Posterior cingulate gyrus (tissue), 11 donors: ENCODE measurements at places on chromosomes 13 and 19.

- DNase-seq, result peak; percentile 49
Observed at GRCh38 chr19:35347171-35347929, at the start of gene FFAR1. Gene FFAR1, plus strand, starts transcription at chr19:35347902. Its CDS starts 3,650 bp downstream, at chr19:35351552.

DNA sequence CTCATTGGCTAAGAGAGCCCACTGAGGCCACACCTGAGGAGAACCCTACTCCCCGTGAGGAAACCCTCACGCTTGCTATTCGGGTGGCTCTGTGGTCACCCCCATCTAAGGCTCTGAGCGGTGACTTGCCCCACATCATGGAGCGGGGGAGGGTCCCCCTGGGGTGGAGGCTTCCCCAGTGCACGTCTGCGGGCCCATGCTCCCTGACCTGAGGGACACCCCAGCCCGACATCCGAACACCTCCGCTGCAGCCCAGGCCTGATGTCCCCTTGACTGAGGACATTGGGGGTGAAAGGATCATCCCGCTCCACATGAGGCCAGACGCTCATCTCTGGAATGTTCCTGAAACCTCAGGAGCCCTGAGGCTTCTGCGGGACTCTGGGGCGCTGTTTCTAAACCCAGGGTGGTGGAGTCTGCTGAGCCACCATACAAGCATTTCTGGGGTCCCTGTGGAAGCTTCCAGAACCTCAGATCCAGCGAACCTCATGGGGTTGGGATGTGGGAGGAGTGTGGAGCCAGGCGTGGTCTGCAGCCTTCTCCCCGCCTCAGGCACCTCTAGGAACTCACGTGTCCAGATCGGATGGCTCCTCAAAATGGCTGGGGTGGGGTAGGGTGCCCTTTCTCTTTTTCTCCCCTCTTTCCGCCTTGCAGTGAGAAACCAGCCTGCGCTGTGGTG, 19.9 kb downstream of the TMED1 start:
- no peak for DNase-seq

DNA sequence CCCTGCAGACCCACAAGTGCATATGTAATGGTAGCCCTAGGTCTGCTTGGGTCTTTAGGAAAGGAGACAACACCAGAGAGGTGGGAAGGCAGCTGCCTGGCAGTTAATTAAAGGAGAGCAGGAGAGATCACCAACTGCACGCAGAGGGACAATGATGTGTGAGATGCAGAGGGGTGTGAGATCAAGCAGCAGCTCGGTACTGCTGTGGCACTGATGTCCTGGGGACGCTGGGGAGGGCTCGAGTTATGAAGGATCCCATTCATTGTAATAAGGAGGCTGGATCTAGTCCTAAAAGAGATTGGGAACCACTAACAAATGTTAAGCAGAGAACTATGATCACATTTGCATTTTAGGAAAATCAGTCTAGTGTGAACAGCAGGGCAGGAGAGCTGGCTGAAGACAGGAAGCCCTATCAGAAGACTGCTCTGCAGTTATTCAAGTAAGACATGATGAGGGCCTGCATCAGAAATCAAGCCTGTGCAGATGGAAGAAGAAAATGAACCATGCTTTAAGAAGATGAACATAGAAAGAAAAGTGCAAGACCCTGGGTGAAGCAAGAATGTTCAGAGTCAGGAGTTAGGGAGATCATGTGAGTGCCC, 80.4 kb downstream of the DLEU7 start:
- DNase-seq, result peak; percentile 19

DNA sequence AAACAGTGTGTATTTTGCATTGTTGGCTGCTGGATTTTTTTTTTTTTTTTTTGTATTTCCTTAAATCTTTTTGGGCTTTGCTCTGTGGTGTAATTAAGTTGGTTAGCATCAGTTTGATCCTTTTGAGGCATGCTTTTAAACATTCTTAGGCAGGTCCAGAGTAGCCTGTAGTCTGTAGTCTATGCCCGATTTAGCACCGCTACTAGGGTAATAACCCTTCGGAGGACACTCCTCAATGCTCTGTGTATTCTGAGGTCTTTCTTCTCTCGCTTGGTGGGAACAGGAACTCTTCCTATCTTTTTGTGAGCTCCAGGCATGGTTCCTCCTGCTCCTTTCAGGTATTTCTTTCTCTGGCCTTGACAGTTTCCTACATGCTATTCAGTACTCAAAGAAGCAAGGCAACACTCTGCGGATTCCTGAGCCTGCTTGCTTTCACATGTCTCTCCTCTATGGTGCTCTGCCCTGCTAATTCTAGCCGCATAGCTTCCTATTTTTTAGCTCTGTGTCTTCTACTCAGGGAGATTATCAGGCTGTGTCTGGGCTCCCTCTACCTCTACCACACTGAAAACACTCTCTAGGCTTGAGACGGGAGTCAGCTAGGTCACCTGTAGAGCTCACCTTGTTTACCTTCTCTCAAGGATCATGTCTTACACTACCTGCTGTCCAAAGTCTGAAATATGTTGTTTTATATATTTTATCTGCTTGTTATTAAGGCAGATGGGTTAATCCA, 195.1 kb downstream of the NDFIP2 start:
- DNase-seq, result no peak

GRCh38 chr13:80276371-80277289, 64.3 kb downstream of the SPRY2 start:
- DNase-seq, result no peak

- no peak for DNase-seq
Observed at GRCh38 chr13:40671956-40672764, 5.7 kb upstream of the FOXO1 start.

GRCh38 chr19:55489711-55490477, 1.7 kb downstream of the SSC5D start:
- DNase-seq, result no peak

GRCh38 chr13:35808846-35809245, 322.3 kb downstream of the DCLK1 start:
- DNase-seq, result no peak

DNA sequence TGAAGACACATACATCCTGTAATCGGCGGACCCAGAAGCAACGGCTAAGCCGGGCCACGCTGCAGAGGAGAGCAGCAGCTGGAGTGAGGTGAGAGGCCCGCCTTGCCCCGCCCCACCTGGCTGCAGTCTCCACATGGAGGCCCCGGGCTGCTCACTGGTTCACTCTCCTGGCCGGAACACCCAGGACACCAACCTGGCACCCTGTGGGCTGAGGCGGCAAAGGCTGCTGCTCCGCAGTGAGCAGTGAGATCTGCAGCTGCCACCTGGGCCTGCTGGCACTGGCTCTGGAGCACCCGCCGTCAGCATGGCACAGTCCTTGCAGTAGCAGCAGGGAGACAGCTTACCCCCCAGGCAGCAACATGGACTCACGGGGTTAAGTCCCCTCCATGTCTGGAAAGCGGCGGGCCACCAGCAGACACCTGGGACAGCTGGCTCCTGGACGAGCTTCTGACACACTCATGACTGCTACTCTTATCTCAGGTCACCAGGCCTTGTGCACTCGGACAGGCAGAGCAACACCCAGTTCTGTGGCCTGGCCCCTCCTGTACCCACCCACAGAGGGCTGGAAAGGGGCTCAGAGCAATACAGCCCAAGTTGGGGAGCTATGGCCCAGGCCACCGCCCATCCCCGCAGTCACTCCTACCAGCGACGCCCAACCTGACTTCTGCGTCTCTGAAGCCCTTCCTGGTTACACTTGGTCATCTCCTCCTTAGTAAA, 13.2 kb upstream of the KPTN start:
- DNase-seq, result peak; percentile 68

GRCh38 chr19:48401287-48401686, 7.8 kb downstream of the GRIN2D start:
- DNase-seq, result no peak

GRCh38 chr13:40490086-40490758, 176.2 kb downstream of the FOXO1 start:
- DNase-seq, result peak; percentile 49

- DNase-seq, result peak; percentile 82
Observed at GRCh38 chr13:32246468-32246867, 68.7 kb downstream of the ZAR1L start.

- DNase-seq, result no peak
Observed at GRCh38 chr19:57210381-57210780, 19.1 kb downstream of the ZNF264 start.

DNA sequence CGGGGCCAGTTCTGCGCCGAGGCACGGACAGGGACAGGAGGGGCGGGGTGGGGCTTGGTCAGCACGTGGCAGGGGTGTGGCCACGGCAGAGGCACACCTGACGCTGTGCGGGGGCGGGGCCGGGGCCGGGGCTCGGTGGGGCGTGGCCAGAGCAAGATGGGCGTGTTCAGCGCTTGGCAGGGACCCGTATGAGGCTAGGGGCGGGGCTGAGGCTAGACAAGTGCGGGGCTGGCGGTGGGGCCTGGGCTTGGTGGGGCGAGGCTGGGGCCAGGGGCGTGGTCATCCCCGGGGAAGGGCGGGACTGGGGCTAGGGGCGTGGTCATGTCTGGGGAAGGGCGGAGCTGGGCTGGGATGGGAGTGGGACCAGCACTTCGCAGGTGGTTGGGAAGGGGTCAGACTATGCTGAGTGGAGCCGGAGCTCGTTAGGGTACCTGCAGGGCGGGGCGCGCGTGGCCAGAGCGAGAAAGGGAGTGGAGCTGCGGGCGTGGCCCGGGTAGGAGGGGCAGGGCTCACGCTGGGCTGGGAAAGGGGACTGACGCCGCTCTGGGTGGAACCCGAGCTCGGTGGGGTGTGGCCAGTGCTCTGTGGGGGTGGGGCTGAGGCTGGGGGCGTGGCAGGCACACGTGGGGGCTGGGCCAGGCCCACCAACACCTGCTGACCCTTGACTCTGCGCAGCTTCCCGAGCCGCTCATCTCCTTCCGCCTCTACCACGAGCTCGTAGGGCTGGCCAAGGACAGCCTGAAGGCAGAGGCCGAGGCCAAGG, 12.8 kb downstream of the POLR2E start:
- no peak for DNase-seq

- no peak for DNase-seq
Observed at GRCh38 chr13:44158098-44158521, 215.5 kb upstream of the SERP2 start.

DNA sequence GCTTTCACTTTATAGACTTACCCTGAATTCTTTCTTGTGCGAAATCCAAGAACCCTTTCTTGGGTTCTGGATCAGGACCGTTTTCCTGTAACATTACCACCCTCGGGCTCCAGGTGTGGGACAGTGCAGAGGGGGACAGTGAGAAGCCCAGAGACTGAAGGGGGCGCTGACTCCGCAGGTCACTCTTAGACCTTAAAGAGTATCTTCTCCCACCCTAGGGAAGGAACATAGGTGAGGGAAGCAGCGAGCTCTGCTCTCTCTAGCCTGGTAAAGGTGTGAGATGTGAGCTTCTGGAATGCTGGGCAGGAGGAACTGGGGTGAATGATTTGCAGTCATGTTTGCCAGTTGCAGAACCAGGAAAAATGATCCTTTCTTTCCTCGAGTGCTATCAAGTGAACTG, 80.8 kb upstream of the ZNF507 start:
- DNase-seq, result no peak

DNA sequence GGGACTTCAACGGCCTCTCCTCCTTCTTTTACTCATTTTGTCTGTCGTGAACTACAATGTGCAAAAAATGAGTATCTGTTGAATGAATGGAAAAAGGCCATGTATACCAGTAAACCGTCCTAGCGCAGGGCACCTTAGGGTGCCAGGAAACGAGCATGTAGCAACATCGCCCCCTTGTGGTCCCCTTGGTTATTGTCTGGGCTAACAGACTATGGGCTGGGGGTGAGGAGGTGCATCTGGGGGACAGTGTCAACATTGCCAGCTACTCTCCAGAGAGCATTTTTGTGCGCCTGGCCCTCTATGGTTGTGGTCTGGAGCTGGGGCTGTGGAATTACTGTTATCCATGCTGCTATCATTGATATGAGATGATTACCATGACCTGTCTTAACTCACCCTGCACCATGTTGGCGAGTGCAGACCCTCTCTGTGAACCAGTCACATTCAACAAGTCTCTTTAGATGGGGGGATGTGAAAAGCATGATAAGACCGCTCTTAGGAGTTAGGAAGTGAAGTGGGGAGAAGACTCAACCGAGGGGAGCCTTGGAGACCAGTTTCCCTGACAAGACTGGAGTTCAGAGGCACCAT, 22.8 kb upstream of the SIGLEC11 start:
- peak; percentile 94 for DNase-seq

DNA sequence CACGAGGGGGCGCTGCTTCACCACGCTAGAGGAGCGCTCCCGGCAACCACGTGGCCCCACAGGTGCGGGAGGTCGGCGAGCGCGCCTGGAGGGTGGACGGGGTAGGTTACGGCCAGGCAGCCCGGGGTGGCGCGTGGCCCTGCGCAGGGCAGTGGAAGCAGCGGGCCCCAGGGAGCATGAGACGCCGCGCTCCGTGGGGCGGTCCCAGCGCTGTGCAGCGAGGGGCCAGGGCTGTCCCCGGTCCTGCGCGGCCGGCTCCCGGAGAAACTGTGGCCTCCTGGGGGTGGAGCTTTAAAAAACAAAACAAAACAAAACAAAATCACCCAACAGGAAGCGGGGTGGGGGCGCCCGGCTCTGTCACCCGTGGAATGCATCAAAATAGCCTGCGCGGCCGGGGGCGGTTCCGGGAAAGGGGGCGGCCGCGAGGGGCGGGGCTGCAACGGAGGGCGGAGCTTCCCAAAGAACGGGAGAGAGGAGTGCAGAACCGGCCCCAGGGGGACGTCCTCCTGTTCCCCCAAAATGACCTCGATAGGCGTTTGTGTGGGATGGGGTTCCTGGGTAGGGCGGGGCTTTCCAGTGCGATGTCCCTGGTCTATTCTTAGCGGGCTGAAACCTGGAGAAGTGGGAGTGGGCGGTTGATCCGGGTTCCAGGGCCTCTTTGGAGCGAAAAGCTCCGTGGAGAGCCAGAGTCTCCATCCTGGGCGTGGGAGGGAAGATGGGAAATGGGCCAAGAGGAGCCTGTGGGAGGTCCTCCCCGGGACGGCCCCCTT, 27.3 kb downstream of the NUMBL start:
- DNase-seq, result peak; percentile 91

GRCh38 chr13:108322206-108322824, 52.8 kb downstream of the TNFSF13B start:
- DNase-seq, result no peak

GRCh38 chr13:86572115-86572514, 772.9 kb upstream of the SLITRK6 start:
- DNase-seq, result no peak

DNA sequence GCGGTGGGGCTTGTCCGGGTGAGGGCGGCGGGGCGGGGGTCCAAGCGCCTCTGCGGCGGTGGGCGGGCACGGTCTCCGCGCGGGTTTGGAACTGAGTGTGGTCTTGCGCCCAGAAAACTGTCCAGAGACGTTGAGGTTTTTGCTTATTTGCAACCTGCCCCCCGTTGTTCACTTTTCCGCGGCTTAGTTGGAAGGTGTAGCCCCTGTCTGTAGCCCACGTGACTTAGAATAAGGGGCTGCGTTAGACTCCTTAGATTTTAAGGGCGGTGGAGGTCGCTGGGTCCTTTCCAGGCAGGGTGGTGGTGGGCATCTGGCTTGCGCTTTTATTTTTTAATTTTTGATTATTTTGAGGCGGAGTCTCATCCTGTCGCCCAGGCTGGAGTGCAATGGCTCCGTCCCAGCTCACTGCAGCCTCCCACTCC, 748 bp downstream of the RPS15 start:
- DNase-seq, result no peak

GRCh38 chr19:14699641-14700040, 9.8 kb downstream of the ZNF333 start:
- DNase-seq, result no peak

GRCh38 chr13:112943309-112944125, 25.5 kb upstream of the MCF2L start:
- no peak for DNase-seq
